Activated effector memory CD4-positive, alpha-beta T cell treated with Interleukin-2 at 50 U/mL for 16 hours (primary cell): ENCODE measurements at places on chromosomes 3 and 15.

- DNase-seq = no peak
These were observed 8.7 kb downstream of the KIF7 start for GRCh38 chr15:89646416-89647141.

- DNase-seq = no peak
These were observed 247.2 kb downstream of the LSAMP start for GRCh38 chr3:116198087-116198486.

GRCh38 chr15:78422571-78423340 is 15.3 kb upstream of the IREB2 start:
- DNase-seq = peak; percentile 43

DNA sequence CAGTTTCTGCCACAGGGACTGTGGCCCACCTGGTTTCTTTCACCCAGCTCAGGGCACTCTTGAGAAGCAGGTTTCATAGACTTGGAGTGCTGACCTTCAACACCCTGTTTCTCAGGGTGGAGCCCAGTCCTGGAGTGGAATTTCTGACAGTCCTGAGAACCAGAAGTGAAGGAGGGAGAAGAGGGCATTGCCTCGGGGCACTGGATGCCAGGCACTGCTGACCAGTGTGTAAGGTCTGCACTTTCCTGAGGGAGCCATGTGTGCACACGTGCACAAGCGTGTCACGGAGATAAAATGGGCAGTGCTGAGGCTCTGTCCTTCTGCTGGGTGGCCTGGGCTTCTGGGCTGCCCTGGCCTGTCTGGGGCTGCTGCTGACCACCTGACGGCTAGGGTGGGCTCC is 118.5 kb downstream of the SEC22A start:
- no peak for DNase-seq

DNA sequence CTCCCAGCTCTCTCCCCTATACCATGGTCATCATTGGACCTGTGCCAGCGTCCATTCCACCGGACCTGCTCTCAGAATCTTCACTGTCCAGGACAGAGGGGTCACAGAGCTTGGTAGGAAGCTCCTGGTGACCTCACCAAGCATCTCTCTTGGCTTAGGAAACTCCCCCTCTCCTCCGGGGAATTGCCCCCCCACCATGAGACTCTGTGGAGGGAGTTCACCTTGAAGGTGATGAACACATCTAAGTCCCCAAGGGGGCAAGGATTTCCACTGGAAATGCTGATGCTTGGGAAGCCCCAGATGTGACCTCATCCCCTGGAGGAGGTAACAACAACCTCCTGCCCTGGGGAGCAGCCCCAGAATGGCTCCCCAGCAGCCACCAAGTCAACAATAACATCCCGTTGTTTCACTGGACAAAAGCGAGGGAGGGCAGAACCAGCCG is 3.2 kb downstream of the SEMA7A start:
- no peak for DNase-seq

GRCh38 chr3:64054488-64054887 is 31.2 kb upstream of the PSMD6 start:
- no peak for DNase-seq

DNA sequence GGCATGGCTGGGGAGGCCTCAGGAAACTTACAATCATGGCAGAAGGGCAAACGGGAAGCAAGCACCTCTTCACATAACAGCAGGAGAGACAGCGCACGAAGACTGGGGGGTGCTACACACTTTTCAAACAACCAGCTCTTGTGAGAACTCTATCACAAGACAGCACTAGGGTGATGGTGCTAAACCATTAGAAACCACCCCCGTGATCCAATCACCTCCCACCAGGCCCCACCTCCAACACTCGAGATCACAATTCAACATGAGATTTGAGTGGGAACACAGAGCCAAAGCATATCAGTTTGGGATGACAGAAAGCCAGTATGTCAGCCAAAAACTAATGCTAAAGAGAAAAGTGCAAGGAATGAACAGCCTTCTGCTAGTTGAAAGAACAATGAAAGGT is 309.8 kb upstream of the CCDC54 start:
- DNase-seq = no peak

DNA sequence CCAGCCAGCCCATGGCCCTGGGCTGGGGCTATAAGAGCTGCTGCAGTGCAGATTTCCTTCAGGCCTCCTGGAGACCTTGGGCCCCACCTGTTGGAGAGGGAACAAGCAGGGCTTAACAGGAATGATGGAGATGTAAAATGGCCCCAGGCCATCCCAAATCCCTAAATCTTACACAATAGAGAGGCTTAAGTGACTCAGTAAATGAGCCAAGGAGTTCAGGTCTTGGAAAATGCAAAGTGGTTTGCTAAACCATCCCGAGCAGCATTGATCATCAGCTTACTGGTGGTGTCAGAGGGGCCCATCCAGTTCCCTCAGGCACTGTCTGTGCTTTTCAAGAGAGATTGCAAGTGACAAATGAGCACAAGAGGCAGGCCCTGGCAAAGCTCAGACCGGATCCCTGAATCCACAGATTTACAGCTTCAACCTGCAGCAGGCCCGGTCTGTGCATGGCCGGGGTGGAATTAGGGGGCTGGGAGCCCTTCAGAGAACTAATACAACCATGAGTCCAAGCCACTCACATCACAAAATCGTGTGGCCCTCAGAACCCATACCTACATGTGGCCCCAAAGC is 325.4 kb downstream of the UACA start:
- DNase-seq = no peak

GRCh38 chr3:59809710-59810444 is 760.1 kb upstream of the CFAP20DC start:
- no peak for DNase-seq

DNA sequence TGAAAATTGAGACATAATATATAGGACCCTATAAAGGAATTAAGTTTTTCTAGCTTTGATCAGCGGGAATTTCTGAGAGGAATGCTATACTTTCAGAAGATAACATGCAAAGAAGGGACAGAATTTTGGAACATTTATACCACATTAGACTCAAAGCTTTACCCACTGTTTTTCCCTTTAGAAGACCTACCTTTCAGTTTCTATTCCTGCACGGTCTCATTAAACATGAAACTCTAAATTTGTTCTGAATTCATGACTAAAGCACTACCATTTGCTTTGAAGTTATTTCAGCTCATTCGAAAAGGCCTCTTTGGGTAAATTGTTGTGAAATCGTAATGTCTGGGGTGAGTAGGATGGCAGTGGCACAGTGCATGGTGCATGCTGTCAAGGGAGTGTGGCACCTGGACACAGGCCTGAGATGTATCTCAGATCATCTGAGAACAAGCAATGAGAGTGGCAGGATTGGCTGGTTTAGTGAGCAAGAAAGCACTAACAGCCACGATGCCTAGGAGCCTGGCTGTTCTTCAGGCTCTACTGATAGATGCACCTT is 42.5 kb downstream of the CHCHD4 start:
- no peak for DNase-seq

GRCh38 chr15:69979783-69980182 is 117.9 kb downstream of the TLE3 start:
- no peak for DNase-seq

DNA sequence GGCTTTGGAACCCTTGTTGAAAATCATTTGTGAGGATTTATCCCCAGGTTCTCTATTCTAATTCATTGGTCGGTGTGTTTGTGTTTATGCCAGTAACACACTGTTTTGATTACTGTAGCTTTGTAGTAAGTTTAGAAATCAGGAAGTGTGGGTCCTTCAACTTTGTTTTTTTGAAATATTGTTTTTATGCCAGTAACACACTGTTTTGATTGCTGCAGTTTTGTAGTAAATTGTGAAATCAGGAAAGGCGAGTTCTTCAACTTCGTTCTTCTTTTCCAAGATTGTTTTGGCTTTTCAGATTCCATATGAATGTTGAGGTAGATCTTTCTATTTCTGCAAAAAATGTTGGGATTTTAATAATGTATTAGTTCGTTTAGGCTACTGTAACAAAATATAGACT is 314.6 kb downstream of the RPLP1 start:
- no peak for DNase-seq

DNA sequence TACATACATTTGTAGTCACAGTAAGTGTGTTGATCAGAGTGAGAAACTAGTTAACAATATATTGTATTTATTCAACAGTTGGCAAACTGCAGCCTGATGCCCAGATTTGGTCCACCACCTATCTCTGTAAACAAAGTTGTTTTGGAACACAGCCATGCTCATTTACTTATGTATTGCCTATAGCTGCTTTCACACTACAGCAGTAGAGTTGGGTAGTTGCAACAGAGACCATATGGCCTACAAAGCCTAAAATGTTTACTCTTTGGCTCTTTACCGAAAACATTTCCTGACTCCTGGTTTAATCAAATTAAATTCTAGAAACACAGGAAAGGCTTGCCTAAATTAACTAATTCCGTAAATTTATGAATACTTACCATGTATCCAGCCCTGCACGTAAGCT is 39.4 kb downstream of the CMC1 start:
- DNase-seq = no peak

GRCh38 chr15:99268431-99268830 is 17.1 kb downstream of the LRRC28 start:
- no peak for DNase-seq

DNA sequence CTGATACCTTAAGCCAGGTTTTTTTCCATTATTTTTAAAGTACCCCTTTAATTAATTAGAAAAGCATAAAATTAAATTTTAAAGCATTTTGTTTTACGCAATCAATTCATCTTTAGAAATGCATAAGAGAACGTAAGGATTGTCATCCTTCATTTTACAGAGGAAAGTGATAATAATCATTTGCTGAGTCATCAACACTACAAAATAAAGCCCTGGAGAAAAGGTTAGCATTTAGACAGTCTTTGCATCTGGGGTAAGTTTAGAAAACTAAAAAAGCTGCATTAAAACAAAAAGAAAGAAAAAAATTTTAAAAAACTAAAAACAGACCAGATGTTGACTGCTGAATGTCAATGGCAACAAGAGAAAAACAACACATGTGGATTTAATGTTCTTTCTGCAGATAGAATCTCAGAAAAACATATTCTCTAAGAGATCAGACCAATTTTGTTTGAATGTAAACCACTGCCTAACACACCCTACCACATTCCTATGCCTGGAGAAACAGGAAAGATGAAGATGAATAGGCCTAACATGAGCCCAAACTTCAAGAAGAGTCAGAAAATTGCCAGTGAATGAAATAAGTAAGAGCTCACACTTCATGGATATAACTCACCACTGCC is 59.9 kb downstream of the SUCNR1 start:
- no peak for DNase-seq

- DNase-seq = no peak
These were observed 3.5 kb downstream of the PLA1A start for GRCh38 chr3:119601154-119601553.
